ENCODE measurements at places on chromosomes 3 and 15. TPM values are rescaled to one million over a fixed set of nuclear protein-coding genes. Genes with fewer than 3 reads are reported as not detected.
A peak's percentile ranks its signal among the peaks of the same experiment; 100 is the strongest.

- no peak overlapping the region for H3K27ac ChIP-seq
- no peak overlapping the region for H3K4me3 ChIP-seq
- H3K4me1 ChIP-seq: no peaks in the 10 kb centered on the region
- H3K27me3 ChIP-seq: no peaks in the 10 kb centered on the region
Observed at GRCh38 chr3:117603097-117603496, 893.5 kb downstream of the TUSC7 start.

DNA sequence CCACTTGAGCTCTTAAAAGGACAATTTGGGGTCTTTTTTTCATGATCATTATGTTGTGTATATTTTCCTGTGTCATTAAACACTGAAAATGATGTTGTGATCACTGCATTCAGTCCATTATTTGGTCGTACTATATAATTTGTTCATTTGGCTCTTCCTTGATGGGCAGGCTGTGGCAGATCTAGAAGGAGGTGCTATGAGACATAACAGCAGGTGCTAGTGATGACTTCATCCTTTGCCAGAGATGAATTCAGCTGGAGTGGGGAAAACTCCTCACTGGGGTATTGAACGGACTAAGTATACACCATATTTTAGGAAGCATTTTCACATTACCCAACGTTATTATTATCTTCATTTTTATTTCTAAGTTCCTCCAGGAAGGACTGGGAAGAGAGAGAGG lies 12.0 kb downstream of the CMTM7 start:
- H3K27me3 ChIP-seq: no peaks in the 10 kb centered on the region
- H3K4me3 ChIP-seq: no peak overlapping the region
- H3K4me1 ChIP-seq: peaks cover 74% of the 10 kb centered on the region
- peaks cover 21% of the 10 kb centered on the region for H3K36me3 ChIP-seq
- H3K27ac ChIP-seq: peak overlapping the region; percentile 72

DNA sequence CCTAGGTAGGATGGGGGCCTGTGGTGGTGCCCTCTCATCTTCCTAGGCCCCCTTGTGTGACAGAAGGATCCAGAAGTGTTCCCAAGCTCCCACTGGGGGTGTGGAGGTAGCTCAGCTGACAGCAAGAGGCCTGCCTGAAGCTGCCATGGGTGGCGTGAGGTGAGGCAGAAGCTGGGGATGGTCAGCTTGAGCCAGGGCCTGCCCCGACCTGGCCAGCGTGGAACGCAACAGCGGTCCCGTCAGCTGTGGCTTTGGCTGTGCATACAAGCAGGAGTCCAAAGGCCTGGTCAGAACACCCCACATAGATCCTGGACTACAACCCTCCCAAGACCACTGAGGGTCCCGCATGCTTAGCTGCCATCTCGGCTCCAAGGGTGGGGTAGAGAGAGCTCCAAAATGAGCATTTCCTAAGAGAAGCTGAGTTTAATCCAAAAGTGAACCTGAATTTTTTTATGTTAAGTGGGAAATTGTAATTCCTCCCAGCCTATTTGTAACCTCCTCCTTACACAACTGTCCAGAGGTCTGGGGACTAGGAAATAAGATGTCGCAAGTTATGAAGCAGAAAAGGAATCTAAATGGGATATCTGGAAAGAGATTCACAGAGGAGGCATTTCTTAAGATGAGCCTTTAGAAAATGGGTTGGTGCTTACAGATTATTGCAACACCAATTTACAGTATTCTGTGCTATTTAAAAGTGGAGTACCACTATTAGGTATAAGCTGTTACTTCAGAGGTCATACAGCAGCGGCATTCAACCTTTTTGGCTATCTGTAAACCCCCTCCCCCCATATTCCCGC lies 9.9 kb upstream of the PLA2G4D start:
- H3K27ac ChIP-seq: no peak overlapping the region
- no peak for DNase-seq
- peaks cover 14% of the 10 kb centered on the region for H3K27me3 ChIP-seq
- H3K36me3 ChIP-seq: no peaks in the 10 kb centered on the region

DNA sequence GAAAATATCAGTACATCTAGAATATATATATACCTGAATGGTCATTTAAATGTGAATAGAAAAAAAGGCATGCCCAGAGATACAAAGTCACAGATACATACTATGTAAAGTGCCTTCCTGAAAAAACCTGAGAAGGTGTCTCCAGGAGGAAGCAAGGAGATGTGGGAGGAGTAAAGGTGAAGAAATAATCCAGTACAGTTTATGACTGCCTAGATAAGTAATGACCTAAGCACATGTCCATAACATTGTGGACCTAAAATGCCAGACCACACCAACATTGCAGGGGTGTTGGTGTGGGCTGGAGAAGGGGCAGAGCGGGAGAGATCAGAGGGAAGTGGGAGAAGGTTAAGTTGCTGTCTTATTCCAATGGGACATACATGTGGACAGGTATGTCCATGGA lies 226.9 kb downstream of the ZNF621 start:
- peaks cover 4% of the 10 kb centered on the region for H3K4me1 ChIP-seq
- H3K4me3 ChIP-seq: no peak overlapping the region
- H3K27ac ChIP-seq: no peak overlapping the region
- peaks cover 12% of the 10 kb centered on the region for H3K27me3 ChIP-seq
- no peak for DNase-seq

GRCh38 chr3:155303540-155304097 lies 10.1 kb upstream of the STRIT1 start:
- no peaks in the 10 kb centered on the region for H3K4me1 ChIP-seq
- H3K27me3 ChIP-seq: no peaks in the 10 kb centered on the region
- no peak overlapping the region for H3K4me3 ChIP-seq
- no peak overlapping the region for H3K27ac ChIP-seq

DNA sequence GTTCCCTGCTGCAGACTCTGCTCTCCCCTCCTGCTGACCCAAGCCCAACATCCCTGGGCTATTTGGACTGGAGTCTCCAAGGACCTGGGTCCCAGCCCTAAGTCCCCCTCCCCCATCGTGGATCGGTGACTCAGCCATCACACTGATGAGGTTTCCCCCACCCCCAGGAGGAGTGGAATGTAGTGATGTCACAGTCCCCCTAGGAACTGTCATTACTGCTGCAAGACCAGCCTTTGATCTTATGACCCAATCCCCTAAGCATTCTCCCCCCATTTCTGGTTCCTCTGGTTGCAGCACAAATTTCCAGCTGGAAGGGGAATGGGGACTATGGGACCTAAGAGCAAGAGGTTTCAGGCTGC lies 63.4 kb upstream of the CSPG4 start:
- H3K4me3 ChIP-seq: no peak overlapping the region
- H3K36me3 ChIP-seq: no peaks in the 10 kb centered on the region
- no peak overlapping the region for H3K27ac ChIP-seq
- DNase-seq: peak; percentile 22
- peaks cover 2% of the 10 kb centered on the region for H3K27me3 ChIP-seq

- H3K36me3 ChIP-seq: no peaks in the 10 kb centered on the region
- no peak overlapping the region for H3K4me3 ChIP-seq
- H3K4me1 ChIP-seq: no peaks in the 10 kb centered on the region
- DNase-seq: no peak
- H3K27ac ChIP-seq: no peak overlapping the region
Observed at GRCh38 chr3:34268032-34268709, 469.7 kb downstream of the PDCD6IP start.

DNA sequence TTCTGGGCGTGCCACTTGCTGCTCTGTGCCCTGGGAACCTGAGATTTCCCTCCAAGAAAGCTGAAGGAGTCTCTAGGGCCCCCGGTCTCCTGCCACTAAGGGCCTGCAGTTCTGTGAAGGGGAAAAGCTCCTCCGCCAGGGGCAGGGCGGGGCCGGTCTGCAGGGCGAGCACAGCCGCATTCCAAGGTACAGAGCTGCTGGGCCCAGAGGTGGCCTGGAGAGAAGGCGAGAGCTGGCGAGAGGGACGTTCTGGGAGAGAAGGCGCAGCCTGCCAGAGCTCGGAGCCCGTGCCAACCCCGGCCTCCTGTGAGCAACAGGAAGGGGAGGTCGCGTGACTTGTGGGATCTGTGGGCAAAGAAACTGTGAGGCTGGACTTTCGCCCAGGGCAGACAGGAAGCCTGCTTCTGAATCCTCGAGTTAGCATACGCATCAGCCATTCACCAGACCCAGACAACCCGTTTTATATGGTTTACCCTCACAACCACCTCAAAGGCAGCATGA lies 500.4 kb downstream of the SHQ1 start:
- H3K27me3 ChIP-seq: no peaks in the 10 kb centered on the region
- H3K4me1 ChIP-seq: peaks cover 58% of the 10 kb centered on the region
- peak; percentile 70 for DNase-seq

Gene ALDH1A2
- total RNA-seq: not detected

Gene CACNA2D2
- 1.5 TPM for total RNA-seq

Gene ADPRH
- total RNA-seq: 3.5 TPM

Gene SCN11A
- 0.07 TPM for total RNA-seq
